Stimulated activated CD4-positive, alpha-beta T cell treated with anti-CD3 and anti-CD28 coated beads, Interleukin-2, amount 100 ng/mL, for 48 hours (primary cell): ENCODE measurements at places on chromosomes 13 and 19.

DNA sequence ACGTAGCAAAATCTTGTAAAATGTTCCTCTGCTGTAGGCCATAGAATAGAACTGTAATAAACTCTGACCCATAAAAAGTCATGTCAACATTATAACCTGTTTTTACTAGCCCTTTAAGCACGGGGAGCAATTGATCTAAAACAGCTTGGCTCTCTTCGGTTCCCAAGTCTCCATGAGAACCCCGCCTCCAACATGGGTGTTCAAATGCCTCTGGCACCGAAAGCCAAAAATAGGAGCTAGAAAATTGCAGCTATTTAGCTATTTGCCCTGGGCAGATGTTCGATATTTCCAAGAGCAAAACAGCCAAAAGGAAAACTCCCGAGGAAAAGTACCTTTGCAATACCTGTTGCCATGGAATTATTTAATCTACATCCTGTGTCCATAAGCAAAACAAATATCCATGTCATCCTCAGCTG, 563.1 kb downstream of the EFNB2 start:
- no peak for DNase-seq

DNA sequence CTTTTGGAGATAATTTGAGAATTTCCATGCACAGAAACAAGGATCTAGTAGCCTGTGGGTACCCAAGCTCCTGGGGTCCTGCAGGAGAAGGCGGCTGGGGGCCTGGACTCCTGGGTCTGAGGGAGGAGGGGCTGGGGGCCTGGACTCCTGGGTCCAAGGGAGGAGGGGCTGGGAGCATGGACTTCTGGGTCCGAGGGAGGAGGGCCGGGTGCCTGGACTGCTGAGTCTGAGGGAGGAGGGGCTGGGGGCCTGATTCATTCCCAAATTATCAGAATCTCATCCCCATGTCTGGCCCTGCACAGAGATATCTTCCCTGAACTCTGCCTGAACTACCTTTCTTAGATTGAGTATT, 520 bp upstream of the RDH13 start:
- DNase-seq, result no peak

DNA sequence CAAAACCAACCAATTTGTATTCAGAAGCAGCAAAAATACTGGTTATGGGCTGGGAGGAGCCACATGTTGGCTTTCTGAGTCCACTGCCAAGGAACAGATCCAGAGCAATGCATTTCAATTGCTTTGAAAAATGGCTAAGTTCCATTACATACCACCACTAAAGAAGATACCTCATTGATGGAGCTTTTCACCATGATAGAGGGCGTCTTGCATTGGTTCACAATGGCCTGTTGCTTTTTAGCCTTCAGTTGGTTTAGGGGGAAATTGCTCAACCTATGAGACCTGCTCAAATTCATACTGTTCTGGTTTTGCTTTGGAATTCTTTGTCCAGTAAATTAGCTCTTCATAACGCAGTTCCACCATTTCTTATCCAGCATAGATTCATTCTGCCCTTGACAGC, 21.2 kb upstream of the CPB2 start:
- no peak for DNase-seq

GRCh38 chr13:110349239-110349638, 42.2 kb downstream of the COL4A2 start:
- no peak for DNase-seq

DNA sequence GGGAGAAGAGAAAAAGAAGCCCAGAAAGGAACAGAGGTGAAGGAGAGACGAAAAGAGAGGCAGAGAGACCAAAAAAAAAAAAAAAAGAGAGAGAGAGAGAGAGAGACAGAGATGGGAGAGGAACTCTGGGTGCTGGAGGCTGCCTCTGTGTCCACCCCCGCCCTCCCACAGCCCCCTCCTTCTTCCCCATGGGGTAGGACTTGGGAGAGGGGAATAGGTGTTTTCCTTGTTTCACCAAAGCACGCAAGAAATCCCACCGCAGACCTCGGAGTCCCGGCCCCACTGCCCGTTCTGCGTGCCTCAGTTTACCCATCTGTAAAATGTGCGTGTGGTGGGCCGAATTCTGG, 4.9 kb downstream of the ONECUT3 start:
- no peak for DNase-seq

GRCh38 chr19:33247441-33247819, 21.8 kb upstream of the SLC7A10 start:
- DNase-seq, result no peak

GRCh38 chr19:19361075-19361594, 40.5 kb downstream of the MAU2 start:
- peak; percentile 72 for DNase-seq

DNA sequence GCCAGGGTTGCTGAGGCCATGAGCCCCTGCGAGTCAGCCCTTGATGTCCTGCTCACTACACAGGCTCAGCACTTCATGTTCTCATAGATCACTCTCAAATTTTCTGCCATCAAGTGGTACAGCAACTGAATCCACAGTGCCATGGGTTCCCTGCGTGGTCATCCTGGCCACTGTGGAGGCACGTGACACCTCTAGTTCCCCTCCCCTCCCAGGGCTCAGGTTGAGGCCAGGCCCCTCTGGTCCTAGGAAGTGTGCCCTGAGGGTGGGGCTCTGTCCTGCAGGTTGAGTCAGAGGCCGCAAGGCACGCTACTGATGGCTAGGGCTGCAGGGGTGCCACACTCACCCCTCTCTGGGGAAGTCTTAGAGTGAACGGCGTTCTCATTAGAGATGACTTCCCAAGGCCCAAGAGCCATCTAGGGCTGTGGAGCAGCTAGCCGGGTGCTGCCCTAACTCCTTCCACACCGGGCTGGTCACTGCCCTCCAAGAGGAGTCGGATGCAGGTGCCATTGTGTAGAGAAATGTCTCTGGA, 39.8 kb upstream of the TPM4 start:
- no peak for DNase-seq

- DNase-seq, result no peak
These were observed 18.5 kb downstream of the TNFRSF19 start for GRCh38 chr13:23588666-23589065.

DNA sequence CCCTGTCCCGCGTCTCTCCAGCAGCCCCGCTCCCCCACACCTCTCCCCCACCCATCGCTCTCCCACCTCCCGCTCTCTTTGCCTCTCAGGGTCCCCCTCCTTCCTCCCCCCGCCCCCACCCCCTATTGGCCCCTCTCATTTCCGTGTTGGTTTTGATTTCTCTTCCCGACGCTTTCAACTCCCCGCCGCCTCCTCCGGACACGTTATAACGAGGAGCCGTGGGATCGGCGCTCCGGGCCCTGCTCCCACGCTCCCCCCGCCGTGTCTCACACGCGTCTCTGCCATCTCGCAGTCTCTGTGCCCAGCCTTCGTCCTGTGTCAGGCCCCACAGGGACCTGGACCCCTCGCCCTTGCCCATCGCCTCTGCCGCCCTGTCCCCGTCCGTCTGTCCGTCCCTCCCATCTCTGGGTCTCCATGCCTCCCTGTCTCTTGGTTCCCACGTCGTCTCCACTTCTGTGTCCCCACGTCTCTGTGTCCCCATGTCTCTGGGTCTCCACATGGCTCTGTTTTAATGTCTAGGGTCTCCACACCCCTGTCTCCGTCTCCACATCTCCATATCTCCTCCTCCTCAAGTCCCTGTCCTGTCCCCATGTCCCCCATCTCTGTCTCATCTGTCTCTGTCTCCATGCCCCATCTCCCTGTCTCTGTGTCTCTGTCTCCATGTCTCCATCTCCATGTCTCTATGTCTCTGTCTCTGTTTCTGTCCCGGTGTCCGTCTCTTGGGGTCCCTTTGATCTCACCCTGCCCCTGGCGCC, 13.1 kb downstream of the ERFL start:
- no peak for DNase-seq

DNA sequence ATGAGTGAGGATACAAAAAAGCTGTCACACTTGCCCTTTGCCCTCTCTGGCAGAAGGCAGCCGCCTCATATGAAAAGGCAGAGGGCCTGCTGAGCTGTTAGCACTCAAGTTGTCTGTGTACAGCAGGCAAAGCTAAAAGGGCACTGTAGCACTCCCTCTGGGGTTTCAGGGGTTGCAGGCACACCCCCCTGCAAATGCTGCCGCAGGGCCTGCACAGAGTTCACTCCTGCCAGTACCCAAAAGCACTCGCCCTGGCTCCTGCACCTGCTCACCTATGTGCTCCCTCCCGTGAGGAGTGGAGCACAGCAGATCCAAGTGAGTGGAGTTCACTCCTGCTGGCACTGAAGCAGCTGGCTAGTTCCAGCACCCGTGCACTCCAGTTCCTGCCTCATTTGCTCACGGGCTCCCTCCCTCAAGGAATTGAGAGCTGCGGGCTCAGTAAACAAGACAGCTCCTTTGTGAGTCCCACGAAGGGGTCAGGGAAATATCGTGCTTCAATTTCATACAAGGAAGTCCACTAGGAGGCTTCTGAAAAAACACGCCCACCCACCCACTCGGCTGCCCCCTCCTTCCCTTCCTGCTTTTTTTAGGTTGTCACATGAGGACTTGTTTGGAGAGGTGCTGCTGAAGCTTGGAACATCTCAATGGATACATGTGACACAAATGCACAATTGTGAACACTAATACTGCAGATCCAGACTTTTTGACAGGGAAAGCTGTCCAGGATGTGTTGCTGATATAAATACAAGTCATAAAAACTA, 9.9 kb upstream of the RCBTB2 start:
- no peak for DNase-seq

DNA sequence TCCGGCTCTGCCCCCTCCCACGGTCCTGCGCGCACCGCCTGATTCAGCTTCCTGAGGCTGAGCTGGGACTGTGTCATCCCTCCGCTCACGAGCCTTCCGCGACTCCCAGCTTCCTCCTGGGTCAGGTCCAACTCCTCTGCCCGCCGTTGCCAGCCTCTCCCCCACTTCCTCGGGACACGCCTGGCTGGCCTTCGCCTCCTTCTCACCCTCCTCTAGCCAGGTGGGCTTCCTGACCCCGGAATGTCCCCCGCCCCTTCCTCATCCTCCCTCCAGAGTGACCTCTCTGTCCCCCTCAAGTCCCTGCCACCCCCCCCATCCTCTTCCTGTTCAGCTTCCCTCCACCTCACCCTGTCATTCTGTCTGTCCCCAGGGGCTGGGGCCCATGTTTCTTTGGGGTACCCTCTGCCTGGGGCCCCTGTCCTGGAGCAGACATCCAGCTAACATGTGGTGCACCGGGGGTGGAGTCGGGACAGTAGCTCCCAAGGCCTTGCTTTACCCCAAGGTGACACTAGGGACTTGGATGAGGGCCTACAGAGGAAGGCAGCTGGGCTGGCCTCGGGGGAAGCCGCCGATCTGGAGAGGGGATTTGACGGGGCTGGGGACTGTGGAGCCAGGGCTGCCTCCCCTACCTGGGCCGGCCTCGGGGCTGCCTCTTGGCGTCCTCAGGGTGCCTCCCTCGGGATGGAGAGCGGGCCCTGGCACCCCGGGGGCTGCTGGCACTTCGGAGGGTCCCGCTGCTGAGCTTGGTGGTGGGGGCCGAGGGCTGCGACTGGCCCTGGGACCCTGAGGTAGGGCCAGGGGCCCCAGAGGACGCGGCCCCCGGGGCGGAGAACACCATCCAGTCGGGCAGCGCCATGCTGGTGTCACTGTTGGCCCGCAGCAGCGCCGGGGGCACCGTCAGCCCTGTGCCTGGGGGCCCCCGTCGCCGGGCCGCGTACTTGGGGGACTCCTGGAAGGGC, 16.5 kb downstream of the SHANK1 start:
- DNase-seq, result no peak

- no peak for DNase-seq
These were observed 161.6 kb downstream of the ZIC5 start for GRCh38 chr13:99809926-99810325.

- no peak for DNase-seq
These were observed 1338.1 kb upstream of the SLC10A2 start for GRCh38 chr13:104404325-104404724.
